ENCODE measurements at places on chromosomes 13 and 19.
A peak's percentile ranks its signal among the peaks of the same experiment; 100 is the strongest.

DNA sequence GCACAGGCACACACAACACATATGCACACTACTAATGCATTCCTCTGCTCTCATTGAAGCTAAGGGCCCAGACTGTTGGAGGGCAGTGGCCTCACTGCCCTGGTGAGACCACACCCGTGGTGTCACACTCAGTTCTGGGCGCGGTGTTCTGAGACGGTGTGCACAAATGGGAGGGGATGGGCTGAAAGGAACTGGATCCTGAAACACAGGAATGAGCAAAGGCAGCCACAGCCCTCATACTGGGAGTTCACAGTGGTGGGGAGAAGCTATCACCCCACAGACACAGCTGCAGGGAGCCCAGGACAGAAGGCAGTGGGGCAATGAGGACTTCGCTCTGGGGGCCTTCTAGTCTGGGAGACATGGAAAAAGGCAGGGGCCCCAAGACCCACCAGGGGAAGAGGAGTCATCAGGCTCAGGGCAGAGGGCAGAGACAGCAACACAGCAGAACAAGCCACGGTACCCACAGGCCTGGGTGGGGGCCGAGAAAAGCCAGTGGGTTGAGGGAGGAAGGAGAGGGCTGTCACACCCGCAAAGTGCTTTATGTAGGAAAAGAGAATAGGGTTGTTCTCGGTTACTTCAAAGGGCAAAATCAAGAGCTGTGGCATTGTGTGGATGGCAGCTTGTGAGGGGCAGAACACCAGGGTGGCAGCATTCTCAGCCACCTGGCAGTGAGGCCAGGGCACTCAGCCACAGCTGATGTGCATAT, 75.4 kb upstream of the GPR183 start:
- no peak for DNase-seq

DNA sequence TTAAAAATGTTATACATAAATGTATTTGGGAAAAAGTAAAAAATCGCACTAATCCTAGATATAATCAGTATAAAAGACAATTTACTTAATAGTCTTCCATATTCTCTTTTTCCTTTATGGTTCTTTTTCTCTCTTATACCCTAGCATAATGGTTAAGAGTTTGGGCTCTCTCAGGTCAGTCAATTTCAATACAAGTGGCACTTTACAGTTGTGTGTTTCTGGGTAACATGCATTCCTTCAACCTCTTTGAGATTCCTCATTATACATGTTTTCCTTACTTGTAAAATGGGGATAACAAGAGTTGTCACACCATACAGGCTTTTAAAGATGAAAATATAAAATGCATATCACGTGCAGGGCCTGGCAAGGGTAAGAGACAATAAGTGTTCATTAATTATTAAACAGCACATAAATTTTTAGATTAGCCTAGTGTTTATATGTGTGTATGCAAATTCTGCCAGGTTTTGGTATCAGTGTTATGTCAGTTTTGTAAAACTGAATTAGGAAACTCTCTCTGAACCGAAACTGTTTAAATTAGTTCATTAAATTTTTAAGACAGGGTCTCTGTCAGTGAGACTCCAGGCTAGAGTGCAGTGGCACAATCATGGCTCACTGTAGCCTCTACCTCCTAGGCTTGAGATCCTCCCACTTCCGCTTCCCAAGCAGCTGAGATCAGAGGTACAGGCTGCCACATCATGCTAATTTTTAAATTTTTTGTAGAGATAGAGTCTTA, 49.8 kb downstream of the ELF1 start:
- no peak for DNase-seq

GRCh38 chr13:71149046-71149445, 718.0 kb downstream of the DACH1 start:
- DNase-seq: no peak

DNA sequence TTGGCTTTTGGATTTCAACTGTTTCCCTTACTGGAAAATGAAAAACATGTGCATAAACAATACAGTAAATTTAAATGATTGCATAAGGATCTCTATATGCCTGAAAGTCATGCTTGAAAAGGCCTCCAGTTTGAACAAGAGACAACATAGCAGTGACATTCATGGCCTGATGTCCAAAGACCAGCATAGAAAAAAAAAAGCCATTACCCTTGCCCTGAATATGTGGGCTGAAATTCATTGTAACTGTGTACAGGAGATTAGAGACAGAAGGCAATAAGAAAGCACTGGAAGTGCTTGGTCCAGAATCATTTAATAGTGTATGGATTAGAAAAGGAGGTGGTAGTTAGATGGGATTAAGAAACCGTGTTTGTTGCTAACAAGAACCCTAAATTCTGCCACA, 15.4 kb downstream of the MIR17HG start:
- DNase-seq: no peak

DNA sequence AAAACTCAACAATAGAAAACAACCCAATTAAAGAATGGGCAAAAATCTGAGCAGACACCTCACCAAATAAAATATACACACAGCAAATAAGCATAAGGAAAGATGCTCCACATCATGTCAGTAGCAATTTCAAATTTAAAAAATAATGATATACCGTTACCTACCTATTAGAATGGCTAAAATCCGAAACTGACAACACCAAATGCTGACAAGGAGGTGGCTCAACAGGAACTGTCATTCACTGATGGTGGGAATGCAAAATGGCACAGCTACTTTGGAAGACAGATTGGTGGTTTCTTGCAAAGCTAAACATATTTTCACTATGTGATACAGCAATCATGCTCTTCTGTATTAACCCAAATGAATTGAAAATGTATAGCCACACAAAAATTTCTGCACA, 9.1 kb downstream of the CYP2A13 start:
- DNase-seq: no peak

DNA sequence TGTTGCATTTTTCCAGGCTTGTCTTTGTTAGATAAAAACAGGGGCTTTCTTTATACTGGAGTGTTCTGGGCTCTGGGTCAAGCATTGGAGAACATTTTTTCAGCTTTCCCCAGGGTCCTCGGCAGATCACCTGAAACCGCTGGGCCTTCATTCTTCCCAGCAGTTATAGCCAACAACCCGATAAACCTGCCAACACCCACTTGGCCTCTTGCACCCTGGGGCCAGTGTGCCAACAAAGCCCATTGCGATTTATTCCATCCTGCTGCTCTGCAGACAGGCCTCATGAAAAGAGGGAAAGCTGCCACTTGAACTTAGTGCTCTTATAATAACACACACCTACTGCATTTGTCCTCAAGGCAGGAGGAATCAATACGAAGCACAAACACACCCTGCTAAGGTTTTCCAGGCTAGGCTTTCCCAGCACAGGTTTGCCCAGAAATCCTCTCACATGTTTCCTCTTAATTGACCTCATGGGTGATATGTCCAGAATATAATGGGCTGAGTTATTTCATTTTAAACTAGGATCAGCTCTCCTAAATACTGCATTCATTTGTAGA, 669.3 kb downstream of the LIG4 start:
- DNase-seq: no peak

- DNase-seq: no peak
Measured at GRCh38 chr19:19403373-19403901, 2.0 kb upstream of the GATAD2A start.

- DNase-seq: peak; percentile 58
Measured at GRCh38 chr19:47707135-47707925, 5.9 kb upstream of the EHD2 start.

GRCh38 chr13:35792021-35792420, 315.5 kb upstream of the MAB21L1 start:
- DNase-seq: no peak

- no peak for DNase-seq
Measured at GRCh38 chr13:32170841-32171240, 139.3 kb downstream of the FRY start.

DNA sequence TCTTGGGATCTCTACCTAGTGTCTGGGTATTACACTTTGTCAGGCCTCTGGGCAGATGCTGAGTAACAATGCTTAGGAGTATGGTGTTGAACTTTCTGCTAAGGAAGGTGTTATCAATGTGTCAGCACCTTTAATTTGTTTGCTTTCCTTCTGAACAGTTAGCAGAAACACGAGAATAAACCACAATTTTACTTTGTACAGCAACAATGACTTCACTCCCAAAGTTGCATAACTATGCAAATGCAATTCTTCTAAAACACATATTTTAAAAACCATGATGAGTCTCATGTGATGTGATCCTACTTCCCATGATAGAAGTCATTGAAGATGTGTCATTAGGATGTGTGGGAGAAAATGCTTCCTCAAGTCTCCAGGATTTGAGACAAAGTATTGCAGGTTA, 155.0 kb downstream of the POSTN start:
- DNase-seq: no peak

- no peak for DNase-seq
Measured at GRCh38 chr13:112724788-112725345, 35.0 kb downstream of the ATP11A start.

GRCh38 chr13:33087790-33088189, 71.6 kb downstream of the KL start:
- no peak for DNase-seq

DNA sequence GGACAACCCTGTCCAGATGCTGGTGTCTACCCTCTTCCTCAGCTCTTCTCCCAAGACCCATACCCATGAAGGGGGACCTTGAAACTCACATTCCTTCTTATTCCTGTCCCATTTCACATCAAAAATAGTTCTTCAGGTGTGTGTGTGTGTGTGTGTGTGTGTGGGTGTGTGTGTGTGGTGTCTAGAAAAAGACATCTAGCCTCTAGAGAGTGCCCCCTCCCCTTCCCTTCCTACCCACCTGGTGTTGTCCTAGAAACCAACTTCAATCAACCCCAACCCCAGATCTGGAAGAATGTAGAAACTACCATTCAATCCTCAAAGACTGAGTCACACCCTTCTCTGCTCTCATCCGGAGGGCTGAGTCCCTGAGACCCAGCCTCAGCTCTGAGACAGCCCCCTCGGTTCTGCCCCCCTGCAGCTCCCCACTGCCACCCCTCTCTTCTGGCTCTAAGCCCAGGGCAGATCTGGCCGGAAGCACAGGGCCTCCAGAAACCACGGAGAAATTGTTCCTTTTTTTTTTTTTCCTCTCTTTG, 3.5 kb downstream of the KCNN4 start:
- no peak for DNase-seq

DNA sequence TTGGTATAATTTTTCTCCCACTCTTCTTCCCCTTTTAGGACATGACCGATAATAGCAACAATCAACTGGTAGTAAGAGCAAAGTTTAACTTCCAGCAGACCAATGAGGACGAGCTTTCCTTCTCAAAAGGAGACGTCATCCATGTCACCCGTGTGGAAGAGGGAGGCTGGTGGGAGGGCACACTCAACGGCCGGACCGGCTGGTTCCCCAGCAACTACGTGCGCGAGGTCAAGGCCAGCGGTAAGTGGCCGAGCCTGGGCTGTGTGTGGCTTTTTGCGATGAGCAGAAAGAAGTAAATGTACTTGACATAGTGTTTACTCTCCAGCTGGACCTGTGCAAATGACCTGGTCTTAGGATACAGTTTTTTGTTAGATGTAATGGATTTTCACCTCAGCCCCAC, 102.5 kb downstream of the ARHGEF7 start:
- no peak for DNase-seq

GRCh38 chr13:99055735-99056134, 77.9 kb upstream of the DOCK9 start:
- no peak for DNase-seq

DNA sequence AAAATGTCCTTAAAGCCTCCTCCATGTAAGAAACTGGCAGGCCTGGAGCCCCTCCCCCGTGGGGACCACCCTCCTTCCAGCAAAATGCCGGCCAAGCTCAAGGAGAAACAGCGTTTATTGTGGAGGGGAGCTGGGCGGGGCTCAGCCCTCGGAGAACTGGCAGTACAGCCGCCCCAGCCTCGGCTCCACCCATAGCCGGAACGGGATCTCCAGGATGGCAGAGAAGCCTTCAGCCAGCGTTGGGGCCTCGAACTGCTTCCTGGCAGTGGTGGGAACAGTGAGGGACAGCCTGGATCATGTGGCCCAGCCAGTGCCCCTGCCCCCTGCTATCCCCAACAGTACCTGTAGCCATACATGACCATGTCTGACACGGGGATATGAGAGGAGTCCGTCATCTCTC, 6.3 kb downstream of the PNKP start:
- DNase-seq: no peak

GRCh38 chr19:35177377-35178274, 23.1 kb downstream of the FXYD5 start:
- no peak for DNase-seq

- DNase-seq: peak; percentile 23
Measured at GRCh38 chr19:49150106-49150943, 4.9 kb downstream of the HRC start.

- no peak for DNase-seq
Measured at GRCh38 chr13:36310417-36311108, 12.9 kb upstream of the CCDC169 start.

DNA sequence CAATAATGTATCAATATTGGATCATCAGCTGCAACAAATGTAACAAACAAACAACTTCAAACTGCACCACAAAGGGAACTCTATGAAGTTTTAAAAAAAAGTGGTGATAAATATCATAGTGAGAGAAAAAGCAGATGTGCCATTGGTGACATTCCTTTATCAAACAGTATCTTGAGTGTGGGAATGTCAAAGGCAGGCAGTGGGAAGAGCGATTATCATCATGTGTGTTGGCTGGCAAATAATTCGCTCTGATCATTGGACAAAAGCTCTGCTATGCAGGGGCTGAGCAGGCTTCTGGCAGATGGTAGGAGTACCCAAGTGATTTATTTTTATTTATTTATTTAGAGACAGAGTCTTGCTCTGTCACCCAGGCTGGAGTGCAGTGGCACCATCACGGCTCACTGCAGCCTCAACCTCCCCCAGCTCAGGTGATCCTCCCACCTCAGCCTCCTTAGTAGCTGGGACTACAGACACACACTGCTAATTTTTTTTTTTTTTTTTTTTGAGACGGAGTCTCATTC, 55.9 kb upstream of the RANBP3 start:
- DNase-seq: no peak

DNA sequence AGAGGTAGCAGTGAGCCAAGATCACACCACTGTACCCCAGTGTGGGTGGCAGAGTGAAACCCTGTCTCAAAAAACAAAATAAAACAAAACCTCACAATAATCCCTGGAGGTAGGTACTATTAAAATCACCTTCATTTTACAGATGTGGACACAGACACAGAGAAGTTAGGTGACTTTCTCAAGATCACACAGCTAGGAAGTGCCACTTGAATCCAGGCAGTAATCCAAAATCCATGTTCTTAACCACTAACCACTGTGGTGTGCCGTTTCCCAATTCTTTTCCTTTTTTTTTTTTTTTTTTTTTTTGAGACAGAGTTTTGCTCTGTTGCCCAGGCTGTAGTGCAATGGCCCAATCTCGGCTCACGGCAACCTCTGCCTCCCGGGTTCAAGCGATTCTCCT, 9.0 kb downstream of the PPP1R14A start:
- DNase-seq: no peak

DNA sequence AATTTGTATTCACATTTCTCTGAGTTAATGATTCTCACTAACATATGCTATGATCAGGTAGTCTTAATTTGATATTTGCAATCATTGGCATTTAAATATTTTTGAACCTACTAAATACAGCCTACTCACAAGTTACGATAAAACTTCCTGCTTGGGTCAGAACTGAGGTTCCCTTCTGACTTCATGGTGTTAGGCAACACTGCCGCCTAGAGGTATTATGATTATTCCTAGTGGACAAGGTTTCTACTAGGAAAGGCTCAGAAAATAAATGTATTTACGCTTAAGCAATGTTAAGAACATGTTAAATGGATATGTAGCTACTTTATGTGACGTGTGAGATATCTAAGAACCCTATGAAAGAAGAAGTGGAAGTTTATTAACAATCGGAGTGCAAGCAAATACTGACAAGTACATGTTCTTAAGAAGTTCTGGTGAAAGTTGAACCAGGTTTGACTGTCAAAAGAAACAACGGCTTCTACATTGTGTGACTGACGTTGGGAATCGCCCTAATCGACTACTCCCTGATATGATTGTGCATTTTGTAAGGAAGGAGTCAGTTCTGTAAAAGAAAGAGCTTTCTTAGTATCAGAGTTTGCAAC, 1395.8 kb downstream of the SLITRK5 start:
- DNase-seq: no peak

Data from effector CD8-positive, alpha-beta T cell (primary cell).